ENCODE measurements at places on chromosomes 2 and 18.

- no peak for DNase-seq
Measured at GRCh38 chr18:69558052-69558451, 157.4 kb downstream of the DOK6 start.

GRCh38 chr2:7377916-7378569 is 460.8 kb downstream of the RNF144A start:
- no peak for DNase-seq

- DNase-seq = no peak
Measured at GRCh38 chr18:6843308-6843707, 113.8 kb downstream of the ARHGAP28 start.

DNA sequence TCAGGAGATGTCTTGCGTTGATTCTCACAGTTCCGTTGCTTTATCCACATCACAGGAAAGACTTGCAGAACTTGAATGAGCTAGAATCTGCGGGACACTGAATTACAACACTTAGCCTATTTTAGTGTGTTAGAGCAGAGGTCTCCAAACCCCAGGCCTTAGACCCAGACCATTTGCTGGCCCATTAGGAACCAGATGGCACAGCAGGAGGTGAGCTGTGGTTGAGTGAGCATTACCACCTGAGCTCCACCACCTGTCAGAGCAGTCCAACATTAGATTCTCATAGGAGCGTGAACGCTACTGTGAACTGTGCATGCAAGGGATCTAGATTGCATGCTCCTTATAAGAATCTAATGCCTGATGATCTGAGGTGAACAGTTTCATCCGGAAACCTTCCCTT is 3.8 kb downstream of the MRPL30 start:
- DNase-seq = no peak

GRCh38 chr2:188631037-188631809 is 339.5 kb downstream of the GULP1 start:
- no peak for DNase-seq

- DNase-seq = no peak
Measured at GRCh38 chr2:148721520-148721931, 77.0 kb downstream of the EPC2 start.

DNA sequence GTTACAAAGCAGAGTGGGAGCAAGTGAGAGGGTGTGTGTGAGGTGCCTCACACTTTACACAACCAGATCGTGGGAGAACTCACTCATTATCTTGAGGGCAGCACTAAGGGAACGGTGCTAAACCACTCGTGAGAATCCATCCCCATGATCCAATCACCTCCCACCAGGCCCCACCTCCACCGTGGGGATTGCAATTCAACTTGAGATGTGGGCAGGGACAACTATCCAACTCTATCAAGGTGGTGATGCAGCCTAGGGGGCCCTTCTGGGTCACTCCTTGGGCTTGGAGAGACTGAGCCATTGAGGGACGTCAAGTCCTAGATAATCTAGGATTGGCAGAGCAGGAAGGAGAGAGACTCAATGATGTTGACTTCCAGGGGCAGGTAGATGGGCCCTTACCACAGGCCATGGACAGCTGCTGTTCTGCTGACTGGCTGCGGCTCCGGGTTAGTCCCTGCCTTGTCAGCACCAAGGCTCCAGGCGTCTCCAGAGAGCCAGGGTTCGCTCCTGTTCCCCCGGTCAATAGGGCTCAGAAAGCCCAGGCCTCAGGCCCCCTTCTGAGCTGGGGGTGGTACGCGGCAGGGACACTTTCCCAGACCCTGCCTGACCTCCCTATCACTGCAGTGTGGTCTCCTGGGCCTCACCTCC is 193.2 kb upstream of the HS6ST1 start:
- DNase-seq = no peak

DNA sequence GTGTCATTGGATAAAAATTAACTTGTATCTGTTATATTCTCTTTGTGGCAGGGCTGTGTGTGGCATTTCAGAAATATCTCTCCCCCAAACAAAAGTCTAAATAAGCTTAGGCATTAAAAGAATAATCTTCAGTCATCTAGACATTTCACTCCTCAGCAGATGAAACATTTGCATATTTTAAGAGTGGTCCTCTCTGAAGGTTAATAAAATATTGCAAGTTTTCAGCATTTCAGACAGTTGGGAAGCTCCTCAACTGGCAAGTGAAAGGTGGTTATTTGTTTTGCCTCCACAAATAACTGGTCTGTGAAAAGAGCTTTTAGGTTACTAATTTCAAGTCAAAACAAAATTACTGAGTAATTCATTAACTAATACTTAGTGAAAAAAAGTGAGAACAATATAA is 462.6 kb downstream of the EPHA4 start:
- DNase-seq = no peak

Data from hepatic stellate cell (primary cell).